ENCODE measurements at places on chromosomes 5 and 9.

DNA sequence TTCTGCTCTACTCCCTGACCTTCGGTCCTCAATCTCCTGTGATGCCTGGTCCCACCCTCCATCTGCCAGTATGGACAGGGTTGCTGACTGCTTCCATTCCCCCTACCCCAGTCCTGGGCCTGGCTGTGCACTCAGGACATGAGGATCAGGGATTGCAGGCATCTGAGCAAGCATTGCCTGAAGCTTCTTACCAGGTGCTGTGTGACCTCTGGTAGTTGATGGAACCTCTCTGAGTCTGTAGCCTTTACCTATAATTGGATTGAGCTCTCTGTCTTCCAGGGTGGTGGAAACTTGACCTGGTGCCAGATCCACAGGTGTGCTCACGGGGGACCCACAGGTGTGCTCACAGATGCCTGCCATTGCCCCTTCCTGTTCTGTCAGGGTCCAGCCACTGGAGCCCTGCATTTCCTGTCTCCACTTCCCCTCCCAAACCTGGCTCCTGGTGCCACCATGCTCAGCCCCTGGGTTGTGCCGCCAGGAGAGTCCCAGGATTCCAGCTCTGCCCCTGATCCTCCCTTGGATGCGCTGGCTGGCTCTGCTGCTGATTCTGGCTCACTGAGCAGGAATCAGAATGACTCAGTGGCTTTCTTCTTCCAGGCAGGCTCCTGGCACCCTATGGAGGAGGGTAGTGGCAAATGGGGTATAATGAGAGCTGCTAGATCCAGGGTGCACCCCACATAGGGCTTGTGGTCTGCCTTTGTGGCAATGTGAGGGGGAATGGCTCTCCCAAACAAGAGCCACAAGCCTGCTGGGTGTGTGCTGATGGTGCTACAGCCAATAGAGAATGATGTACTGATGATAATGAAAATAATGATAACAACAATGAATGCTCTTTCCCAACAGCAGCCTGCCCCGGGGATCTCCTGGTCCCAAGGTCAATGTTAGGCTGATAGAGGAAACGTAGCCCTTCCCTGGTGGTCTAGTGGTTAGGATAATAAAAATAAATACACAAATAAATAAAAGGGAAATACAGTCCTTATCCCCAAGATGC, 35.2 kb upstream of the PSD2 start:
- DNase-seq: no peak
- H3K27ac ChIP-seq: no peak overlapping the region
- 0 out of 2 replicates have a peak, but pooled peaks cover 13% of the 10 kb centered on the region for H3K4me1 ChIP-seq

GRCh38 chr9:124262649-124262972, 4.9 kb downstream of the NEK6 start:
- H3K4me3 ChIP-seq: no peak overlapping the region
- peaks cover 1% of the 10 kb centered on the region for H3K36me3 ChIP-seq
- peaks cover 41% of the 10 kb centered on the region for H3K4me1 ChIP-seq
- no peaks in the 10 kb centered on the region for H3K27me3 ChIP-seq

DNA sequence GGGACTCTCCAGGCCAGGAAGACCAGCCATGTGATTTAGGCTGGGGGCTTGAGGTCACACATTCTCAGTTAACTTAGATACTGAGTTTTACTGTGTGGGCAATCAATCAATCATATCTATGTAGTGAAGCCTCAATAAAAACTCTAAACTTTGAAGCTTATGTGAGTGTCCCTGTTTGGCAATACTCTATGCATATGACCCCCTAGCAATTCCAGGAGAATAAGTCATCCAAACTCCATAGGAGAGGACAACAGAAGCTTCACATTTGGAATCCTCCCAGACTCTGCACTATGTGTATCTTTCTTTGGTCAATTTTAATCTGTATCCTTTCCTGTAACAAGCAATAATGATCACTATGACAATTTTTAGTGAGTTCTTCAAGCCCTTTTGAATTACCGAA, 216.8 kb upstream of the RGMB start:
- DNase-seq: no peak
- no peak overlapping the region for H3K4me3 ChIP-seq
- no peak overlapping the region for H3K27ac ChIP-seq

DNA sequence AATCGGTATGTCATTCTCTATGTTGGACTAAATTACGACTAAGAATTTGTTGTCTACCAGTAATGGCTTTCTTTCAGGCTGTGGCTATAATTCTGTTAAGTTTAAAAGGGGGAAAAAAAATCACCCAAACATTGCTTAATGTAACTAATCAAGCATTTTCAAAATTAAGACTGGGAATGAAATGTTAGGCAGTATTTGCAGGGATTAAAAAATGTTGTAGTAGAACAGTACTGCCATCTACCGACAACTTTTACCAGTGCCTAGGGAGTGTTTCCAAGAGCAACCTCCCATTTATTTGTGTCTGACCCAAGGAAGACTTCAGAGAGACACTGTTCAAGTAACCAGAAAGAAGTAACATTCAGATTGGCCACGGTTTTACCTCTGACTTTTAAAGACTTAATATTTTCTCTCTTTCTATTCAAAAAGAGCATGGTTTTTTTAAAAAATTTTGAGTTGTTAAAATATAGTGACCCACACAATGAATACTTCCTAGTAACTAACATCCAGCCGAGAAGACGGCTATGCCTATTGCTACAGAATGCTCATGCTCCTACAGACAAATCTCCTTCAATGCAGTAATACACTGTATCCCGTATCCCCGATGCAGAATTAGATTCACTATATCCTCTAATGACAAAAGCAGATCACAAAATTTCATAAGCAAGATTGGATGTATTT, 92.4 kb downstream of the ARL15 start:
- peak; percentile 63 for DNase-seq
- H3K4me3 ChIP-seq: no peak overlapping the region
- H3K27ac ChIP-seq: no peak overlapping the region
- H3K36me3 ChIP-seq: no peaks in the 10 kb centered on the region
- no peaks in the 10 kb centered on the region for H3K4me1 ChIP-seq

- DNase-seq: no peak
- no peaks in the 10 kb centered on the region for H3K36me3 ChIP-seq
- no peaks in the 10 kb centered on the region for H3K4me1 ChIP-seq
- no peak overlapping the region for H3K27ac ChIP-seq
These were observed 110.4 kb upstream of the SEMA6A start for GRCh38 chr5:116685069-116685468.
